ENCODE measurements at places on chromosomes 11 and 22.

DNA sequence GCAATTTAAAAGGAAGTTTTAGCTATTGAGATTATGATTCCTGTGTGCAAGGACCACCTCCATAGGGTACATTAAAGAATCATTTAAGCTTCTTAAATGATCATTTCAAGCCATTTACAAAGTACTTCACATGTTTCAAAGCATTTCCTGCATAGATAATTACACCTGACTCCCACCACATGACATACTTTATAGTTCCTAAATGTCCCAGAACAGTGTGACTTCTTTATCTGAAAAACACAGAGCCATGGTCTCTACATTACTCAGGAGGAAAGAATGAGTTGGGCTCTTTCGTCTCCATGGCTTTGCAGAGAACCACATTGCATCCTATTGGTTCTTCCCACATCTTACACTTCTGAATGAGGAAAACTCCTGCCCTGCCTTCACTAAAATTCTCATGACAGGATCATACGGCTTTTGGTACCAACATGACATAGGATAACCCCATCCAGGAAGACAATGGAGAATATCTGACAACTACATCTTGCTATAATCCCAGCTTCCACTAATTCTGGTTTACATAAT is 88.6 kb downstream of the ETS1 start:
- DNase-seq = no peak

DNA sequence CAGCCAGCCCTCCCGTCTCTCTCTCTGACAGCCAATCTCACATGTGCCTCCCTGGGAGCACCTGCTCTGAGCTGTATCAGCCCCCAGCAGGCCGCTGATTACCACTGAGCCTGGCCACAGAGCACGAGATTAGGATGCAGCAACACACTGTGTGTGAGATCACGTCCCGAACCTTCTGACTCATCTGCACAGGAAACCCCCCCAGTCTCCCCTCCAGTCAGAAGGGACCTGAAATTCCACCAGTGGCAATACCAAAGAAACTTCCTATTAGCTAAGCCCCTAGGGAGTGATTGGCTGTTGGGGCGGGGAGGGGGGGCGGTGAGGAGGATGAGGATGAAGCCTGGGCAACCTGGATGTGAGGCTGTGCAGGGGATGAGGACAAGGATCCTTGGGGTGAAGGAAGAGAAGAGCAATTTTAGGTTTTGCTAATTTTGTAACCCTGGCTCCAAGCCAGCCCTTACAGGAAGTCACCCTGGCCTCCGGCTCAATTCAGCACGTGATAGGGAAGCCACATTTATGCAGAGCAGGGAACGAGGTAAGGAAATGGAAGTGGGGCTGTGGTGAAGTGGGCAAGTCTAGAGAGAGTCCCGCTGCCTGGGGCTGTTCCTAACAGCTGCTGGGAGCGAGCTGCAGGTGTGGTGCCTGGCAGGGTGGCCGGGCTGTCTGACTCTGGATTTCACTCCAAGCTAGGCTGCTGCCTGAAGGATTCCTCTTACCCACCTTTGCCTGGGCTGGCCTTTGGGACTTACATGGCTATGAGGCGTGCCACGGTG is 1.9 kb downstream of the SLC43A3 start:
- DNase-seq = peak; percentile 54

GRCh38 chr11:120335556-120335907 is 681 bp upstream of the ARHGEF12 start:
- DNase-seq = no peak

GRCh38 chr11:29135504-29135903 is 881.3 kb downstream of the KCNA4 start:
- peak; percentile 27 for DNase-seq

DNA sequence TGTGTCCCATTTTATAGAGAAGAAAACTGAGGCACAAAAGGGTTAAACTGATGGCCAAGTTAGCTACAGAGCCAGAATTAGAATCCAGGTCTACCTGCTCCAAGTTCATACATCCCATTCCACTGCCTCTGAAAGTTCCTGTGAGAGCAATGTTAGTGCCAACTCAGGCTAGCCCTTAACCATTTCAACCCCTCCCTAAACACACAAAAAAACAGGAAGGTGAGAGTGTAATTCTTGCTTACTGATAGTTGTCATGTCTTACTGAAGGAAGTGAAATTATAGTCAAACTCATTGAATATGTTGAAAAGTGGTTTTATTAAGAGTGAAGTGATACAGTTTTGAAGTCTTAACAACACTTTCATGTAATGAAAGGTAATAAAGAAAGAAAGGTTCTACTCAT is 2.9 kb upstream of the E2F8 start:
- no peak for DNase-seq

GRCh38 chr11:47611348-47611794 is 17.2 kb upstream of the C1QTNF4 start:
- no peak for DNase-seq

- DNase-seq = no peak
These were observed 45.8 kb downstream of the PPFIBP2 start for GRCh38 chr11:7559398-7560283.

DNA sequence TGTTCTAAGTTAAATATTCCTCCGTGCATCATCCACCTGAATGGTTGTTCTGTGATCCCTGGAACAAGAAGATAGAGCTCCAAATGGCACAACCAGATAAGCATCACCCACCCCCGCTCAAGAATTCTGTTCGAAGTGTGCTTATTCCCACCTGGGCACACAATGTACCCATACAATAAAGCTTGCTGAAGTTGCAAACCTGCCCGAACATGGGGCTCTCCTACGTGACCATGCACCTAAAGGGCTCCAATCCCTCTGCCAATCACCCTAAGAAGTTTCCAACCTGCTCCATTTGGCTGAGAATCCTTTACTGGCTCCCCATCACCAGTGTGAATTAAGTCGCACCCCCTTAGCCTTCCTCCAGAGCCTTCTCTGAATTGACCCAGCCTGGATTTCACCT is 1157.4 kb downstream of the TBC1D22A start:
- DNase-seq = no peak

DNA sequence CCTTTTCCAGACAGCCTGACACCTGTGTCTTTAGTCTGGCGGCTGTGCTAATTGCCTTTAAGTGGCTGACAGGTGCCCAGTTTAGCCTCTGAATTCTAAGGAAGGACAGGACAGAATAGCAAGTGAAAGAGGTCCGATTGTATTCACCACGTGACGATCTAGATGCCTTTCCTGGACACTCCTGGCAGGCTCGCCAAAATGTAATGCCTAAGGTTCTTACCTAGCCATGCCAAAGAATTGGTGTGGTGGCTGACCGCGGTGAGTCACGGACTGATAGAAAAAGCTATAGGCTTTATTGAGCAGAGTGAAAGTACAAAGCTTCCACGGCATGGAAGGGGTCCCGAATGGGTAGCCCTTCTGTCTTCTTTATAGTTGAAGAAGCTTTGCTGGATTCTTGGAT is 26.7 kb downstream of the ANKRD42 start:
- DNase-seq = no peak

Data from astrocyte of the cerebellum (primary cell).